ENCODE measurements at places on chromosomes 5 and 9.

GRCh38 chr9:112032743-112033142 lies 136.1 kb downstream of the UGCG start:
- DNase-seq: no peak

DNA sequence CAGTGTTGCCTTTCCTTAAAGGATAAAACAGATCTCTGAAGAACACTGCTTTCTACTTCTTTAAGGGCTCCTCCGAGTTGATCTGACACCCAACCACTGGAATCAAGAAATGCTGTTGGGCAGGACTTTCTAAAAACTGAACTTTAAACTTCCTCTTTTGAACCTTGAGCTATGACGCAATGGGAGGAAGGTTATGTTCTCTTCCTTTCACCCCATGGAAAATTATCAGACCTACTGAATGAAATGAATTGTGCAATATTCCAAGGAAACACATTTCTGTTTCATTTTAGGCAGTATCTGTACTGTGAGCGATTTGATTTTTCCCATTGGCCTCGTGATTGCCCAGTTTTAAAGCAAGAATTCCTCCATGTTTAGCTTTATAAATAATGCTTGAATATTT lies 206.0 kb upstream of the PRR16 start:
- peak; percentile 15 for DNase-seq

DNA sequence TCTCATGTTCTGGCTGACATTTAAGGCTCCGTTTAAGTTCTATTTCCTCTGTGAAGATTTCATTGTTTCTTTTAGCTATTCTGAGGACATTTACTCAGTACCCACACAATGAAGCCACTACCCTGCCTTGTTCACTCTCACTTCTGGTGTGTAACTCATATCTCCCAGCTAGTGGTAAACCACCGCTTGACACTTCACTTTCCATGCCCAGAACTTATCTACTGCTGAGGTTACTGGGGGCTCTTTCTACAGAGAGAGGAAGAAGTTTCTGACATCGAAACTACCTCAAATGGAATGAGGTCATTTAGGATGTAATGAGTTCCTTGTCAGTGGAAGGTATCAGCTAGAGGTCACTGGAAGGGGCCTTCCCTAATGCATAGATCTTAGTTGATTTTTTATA lies 501.5 kb downstream of the DMAC1 start:
- peak; percentile 15 for DNase-seq

GRCh38 chr5:155136216-155136850 lies 122.8 kb downstream of the KIF4B start:
- no peak for DNase-seq

DNA sequence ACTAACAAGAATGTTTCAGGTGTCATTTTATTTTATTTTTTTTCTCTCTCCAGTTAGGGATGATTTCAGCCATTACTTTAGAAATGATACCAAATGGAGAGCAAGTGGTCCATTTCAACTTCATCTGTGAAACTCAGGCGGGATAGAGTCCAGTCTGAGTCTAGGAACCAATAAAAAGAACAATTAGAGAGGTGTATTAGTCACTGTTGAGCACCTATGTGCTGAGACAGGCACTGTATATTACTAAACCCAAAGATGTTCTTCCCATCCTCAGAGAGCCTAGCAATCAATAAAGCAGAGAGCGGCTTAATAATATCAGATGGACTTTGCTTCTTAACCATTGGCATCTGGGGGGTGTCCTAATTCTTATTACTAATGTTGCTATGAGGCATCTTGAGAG lies 410.3 kb upstream of the SLC24A2 start:
- no peak for DNase-seq

- no peak for DNase-seq
Measured at GRCh38 chr9:122579874-122580273, 3.3 kb downstream of the OR1L8 start.

- no peak for DNase-seq
Measured at GRCh38 chr9:135135171-135135928, 47.9 kb downstream of the OLFM1 start.

GRCh38 chr5:146079695-146080373 lies 25.5 kb downstream of the PLAC8L1 start:
- DNase-seq: peak; percentile 6

GRCh38 chr9:130765137-130766020 lies 69.7 kb upstream of the ABL1 start:
- DNase-seq: no peak

DNA sequence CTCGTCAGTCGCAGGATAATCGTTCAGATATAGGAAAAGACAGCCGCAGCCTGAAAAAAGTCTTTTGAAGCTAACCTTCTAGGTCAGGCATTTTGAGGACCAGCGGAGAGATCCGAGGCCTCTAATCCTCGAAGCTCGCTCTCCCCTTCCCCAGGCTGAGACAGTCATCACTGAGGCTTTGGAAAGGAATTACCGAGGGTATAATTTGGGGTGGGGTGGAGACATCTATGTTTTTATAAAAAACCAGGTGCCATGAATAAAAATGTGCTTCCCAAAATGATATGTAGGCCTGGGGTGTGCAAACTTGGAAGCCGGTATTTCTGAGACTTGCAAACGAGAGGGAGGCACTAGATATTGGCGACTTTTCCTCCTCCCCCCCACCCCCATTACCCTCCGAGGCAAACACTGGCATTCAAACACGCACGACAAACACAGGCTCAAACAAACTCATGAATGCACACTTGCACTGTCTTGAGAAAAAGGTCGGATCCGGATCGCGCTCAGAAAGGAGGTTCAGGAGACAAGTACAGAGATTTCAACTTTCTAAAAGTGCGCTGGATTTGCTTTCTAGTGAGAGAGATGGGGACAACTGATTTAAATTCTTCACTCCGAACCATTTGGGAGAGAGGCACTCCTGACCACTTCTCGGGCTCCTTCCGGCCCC lies 935 bp upstream of the MSX2 start:
- no peak for DNase-seq

- DNase-seq: no peak
Measured at GRCh38 chr5:103003872-103004271, 116.1 kb downstream of the GIN1 start.

DNA sequence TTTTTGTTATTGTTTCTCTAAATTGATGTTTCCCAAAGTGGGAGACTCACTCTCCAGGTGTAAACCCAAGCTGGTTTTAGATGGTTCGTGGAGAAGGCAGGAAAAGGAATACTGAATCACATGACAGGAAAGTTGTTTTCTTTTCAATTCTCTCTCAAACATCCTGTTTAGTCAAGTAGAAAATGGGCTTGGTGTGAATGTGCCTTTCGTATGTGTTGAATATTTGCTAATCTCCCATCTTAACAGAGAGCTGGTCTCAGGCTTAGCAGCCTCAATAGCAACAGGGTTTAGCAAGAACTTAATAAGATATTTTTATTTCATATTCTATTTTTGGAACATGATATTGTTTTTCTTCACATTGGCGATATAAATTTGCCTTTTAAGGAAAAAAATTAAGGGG lies 119.7 kb downstream of the INSYN2B start:
- no peak for DNase-seq
